Activated CD4-positive, alpha-beta T cell treated with anti-CD3 and anti-CD28 coated beads, Interleukin-2, amount 10 ng/mL, durations not matched to agents 7 days and 5 days (primary cell): ENCODE measurements at places on chromosomes 12 and 14. TPM values are rescaled to one million over a fixed set of nuclear protein-coding genes. Genes with fewer than 3 reads are reported as not detected.

Gene MYF6
- not detected for total RNA-seq

Gene TEX22
- 2.8 TPM for total RNA-seq

Gene NRL
- total RNA-seq = 3.1 TPM

DNA sequence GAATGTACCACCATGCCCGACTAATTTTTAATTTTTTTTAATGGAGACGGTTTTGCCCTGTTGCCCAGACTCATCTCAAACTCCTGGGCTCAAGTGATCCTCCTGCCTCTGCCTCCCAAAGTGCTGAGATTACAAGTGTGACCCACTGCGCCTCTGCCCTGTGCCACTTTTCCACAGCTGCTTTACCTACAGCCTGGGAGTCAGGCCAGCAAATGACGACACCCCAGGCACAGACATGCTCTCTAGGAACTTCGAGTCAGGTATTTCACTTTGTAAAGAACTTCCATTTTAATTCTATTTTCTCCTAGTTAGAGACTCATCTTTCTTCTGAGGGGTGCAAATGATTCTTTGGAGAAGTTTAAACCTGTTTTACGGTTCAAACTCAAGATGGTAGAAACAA is 89.0 kb downstream of the ETV6 start:
- DNase-seq = no peak
- no peaks in the 10 kb centered on the region for H3K27me3 ChIP-seq
- H3K27ac ChIP-seq = peak overlapping the region; percentile 46
- H3K4me3 ChIP-seq = no peak overlapping the region
- H3K4me1 ChIP-seq = peaks cover 24% of the 10 kb centered on the region

Gene VASH1
- total RNA-seq = 2.1 TPM

- no peak for DNase-seq
- no peak overlapping the region for H3K4me3 ChIP-seq
- H3K27ac ChIP-seq = no peak overlapping the region
- H3K4me1 ChIP-seq = peaks cover 24% of the 10 kb centered on the region
- no peaks in the 10 kb centered on the region for H3K36me3 ChIP-seq
Observed at GRCh38 chr12:102487226-102487625, 6.9 kb upstream of the IGF1 start.

Gene TMTC1
- total RNA-seq = not detected

DNA sequence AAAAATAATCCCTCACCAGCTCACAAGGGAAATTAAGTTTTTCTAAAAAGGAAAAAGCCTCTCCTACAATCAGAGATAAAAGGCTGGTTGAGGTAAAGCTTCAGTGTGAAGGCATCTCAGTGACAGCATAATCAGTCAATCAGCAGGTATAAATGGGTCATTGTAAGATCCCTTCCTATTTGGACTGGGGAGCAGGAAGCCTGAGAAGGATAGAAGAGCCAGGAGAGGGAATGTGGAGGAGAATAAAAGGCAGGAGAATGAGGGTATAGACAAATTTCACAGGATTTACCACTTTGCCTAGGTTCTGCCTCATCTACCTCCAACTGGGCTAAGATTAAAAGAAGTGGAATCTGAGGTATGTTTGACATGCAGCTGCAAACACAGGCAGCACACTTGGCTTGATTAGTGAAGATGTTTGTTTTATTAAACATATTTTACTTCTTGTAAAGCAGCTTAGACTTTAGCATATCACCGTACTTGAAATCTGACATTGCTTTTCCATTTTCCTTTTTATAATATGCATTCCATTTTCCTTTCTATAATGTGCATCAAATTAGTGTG is 479.1 kb upstream of the USP15 start:
- no peaks in the 10 kb centered on the region for H3K27me3 ChIP-seq
- no peak for DNase-seq
- H3K4me1 ChIP-seq = no peaks in the 10 kb centered on the region
- no peak overlapping the region for H3K27ac ChIP-seq

Gene SERPINA10
- total RNA-seq = not detected

GRCh38 chr14:103801459-103801858 is 45.9 kb downstream of the PPP1R13B start:
- peaks cover 3% of the 10 kb centered on the region for H3K4me1 ChIP-seq
- H3K27me3 ChIP-seq = no peaks in the 10 kb centered on the region
- H3K36me3 ChIP-seq = no peaks in the 10 kb centered on the region
- H3K27ac ChIP-seq = no peak overlapping the region

Gene EFS
- total RNA-seq = not detected
